Stimulated activated CD8-positive, alpha-beta memory T cell treated with anti-CD3 and anti-CD28 coated beads, Interleukin-4, amount 100 ng/mL, for 48 hours (primary cell): ENCODE measurements at places on chromosomes 6 and 20.

DNA sequence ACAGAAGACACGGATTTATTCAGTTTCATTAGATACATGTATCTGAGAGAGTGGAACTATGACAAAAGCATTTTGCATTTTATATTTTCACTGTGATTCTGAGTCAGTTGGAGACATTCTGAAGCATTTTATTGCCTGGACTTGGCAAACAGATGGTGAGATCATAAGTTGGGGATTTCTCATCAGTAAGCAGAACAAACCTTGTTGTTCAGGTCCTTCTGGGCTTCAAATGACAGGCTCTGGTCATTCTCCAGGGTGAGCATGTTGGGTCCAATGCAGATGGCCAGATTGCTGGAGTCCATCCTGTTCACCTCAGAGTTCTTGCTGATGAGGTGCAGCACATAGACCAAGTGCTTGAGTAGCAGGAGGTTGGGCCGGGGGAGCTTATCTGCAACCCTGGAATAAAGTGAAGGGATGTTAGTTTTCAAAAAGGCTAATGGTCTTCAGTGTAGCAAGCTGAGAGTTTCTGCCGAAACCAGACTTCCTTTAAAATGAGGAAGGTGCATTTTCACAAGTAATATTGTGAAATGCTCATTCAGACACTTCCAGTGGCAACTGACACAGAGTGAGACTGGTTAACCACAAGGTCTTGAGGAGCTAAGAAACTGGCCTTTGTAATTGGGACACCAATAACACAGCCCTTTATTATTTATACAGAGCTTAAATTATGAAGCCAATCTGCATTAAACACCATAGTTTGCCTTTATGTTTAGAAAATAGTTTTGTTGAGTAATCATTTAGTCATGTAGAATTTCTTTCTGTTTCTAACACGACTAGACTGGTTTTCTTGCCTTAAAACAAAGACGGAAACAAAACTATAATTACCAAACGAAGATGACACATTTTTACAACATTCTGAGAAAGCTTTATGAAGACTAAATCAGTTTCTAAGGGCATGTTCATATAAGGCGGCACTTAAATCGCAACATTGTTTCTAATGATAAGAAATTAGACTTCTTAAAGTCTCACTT, 5.6 kb downstream of the TAGAP start:
- DNase-seq, result no peak

GRCh38 chr20:43563429-43563828, 4.6 kb downstream of the SGK2 start:
- no peak for DNase-seq

DNA sequence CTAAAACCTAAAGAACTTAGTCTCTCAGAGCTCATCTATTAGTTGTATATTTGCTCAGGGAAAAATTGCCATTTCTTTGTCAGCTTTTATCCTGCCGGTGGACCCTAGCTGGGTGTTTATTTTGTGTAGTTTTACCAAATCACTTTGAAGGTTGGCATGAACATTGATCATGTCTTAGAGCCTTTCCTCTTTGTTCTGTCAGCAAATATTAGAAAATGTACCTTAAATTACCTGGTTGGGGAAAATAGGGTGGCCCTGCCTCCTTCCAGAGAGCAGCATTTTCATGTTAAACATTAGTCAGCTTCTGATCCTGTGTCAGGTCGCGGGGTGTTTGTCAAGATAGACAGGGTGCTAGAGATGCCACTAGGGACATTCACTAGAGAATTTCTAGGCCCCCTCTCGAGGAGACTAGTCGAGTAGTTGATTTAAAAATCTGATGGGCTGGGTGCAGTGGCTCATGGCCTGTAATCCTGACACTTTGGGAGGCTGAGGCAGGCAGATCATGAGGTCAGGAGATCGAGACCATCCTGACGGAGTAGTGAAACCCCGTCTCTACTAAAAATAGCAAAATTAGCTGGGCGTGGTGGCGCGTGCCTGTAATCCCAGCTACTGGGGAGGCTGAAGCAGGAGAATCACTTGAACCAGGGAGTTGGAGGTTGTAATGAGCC, 11.2 kb downstream of the RALY start:
- DNase-seq, result no peak

DNA sequence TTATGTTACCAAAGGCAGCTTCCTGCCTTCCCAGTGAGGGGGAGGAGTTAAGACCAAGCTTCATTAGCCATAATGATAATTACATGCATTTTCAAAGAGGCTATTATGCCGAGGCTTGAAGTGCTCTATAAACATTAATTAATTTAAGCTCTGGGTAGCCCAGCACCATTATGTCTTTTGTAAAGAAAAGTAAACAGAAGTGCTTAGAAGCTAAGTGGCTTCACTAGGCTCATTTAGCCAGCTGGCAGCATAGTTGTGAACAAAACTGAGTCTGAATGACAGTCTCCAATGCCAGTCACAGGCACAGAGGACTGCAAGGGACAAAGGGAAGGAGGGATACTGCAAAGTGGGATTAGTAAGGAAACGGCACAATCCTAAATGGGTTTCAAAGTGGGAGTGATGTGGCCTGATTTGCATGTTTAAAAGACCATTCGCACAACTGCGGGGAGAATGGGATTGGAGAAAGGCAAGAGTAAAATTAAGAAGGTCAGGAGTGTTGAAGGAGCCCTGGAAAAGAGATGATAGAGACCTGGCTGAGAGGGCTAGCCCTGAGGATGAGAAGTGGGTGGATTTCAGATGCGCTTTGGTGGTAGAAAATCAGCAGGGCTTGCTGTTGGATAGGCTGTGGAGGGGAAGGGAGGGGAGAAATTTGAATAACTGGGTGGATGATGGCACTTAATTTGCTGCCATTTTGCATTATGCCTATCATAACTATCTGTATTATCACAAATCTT, 20.1 kb upstream of the ISM1 start:
- no peak for DNase-seq

DNA sequence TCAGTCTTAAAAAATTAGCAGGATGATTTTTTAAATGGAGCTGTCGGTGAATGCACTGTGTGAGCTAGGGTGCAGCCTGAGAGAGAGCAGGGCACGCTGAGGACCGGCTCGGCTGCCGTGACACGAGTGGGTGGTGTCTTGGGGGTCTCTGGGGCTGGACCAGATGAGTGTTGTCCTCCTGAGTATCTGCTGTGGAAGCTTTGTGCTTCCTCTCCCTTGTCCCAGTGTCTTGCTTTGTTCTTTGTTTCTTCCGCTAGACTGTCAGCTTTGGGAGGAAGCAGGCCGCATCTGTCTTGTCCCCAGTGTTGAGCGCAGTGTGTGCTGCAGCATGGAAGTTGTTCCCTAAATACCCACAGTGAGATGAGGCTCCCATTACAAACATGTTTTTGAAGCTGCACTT, 89.4 kb downstream of the RTN4IP1 start:
- no peak for DNase-seq

DNA sequence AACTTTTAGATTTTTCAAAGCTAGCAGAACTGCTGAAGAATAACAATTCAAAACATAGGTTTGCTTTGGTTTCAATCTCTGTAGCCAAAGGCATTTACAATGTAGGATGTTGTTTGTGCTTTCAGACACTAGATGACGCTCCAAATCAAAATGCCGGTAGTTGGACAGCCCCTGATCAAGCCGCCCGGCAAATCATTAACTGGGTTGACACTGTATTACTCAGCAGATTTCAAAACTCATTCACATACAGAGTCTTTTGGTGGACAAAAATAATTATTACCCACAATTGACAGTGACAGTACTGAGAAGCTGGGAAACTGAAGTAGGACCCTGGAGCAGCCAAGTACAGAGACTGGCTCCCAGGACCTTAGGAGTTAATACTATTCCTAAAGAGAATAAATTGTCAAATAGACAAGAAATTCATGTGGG, 21.3 kb upstream of the HFE start:
- peak; percentile 54 for DNase-seq

DNA sequence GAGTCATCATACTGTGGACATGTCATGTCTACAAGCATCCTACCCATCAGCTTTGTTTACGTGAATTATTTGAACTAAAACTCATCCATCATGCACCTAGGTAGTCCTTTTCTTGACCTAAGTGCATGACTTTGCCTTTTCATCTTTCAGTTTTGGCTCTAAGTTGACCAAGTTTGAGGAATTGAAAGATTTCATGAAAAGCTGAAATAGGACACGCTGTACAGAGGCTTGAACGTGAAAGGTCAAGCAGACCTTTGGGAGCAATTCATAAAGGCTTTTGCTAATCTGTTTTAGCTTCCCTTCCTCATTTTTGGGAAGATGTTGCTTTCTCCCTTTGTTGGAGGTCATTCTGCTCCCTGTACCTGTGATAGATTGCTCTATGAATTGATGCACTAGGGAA, 55.1 kb upstream of the MLIP start:
- DNase-seq, result no peak

DNA sequence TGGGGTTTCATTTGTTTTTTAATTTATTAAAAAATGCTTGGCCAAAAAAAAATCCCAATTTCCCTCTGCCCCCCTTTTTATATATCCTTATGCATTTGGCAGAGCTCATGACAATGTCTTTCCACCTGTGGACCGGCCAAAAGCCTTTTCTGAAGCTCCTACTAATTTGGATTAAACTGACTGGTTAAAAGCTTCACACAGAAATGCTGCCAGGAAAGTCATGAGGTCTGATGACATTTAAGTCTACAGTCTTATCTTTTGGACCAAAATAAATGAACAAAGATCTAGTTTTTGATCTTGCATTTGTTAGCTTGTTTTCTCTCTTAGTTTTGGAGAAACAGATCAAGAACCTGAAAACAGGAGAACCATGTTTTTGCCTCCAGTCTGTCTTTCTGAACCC, 66.1 kb downstream of the TRMT11 start:
- no peak for DNase-seq

- DNase-seq, result no peak
Observed at GRCh38 chr6:112562301-112563231, 215.4 kb downstream of the RFPL4B start.

DNA sequence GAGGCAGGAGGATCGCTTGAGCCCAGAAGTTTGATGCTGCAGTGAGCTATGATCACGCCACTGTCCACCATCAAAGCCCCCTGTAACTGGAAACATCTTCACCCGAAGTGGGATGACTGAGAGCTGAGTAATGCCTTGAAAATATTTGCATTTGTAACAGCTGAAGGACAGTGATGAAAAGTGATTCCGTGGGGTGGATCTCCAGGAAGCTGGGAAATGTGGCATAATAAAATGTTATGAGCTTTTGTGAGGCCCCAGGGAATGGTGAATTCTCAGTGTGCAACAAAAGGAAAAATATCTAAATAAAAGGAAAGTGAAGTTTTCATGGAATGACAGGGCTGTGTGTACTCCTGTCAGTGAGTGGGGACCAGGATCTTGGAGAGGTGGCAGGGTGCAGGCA, 92.0 kb downstream of the JAG1 start:
- DNase-seq, result no peak

GRCh38 chr20:45372241-45372640, 5.9 kb downstream of the TP53TG5 start:
- no peak for DNase-seq

DNA sequence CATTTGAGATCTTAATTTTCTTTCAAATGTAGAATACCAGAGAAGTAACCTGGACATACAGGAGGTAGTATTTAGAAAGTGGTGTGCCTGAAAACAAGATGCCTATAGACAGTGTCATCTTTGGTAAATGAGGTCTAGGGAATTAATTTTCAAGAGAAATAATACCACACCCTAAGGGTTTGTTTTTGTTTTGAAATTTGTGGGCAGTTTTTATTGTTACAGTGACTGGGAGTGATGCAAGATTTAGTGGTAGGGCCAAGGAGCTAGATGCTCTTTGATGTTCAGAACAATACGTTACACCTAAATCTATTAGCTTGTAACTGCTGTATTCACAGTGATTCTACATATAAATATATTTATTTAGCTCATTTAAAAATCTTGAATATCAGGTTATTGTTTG, 856.5 kb upstream of the MAP3K7 start:
- no peak for DNase-seq

DNA sequence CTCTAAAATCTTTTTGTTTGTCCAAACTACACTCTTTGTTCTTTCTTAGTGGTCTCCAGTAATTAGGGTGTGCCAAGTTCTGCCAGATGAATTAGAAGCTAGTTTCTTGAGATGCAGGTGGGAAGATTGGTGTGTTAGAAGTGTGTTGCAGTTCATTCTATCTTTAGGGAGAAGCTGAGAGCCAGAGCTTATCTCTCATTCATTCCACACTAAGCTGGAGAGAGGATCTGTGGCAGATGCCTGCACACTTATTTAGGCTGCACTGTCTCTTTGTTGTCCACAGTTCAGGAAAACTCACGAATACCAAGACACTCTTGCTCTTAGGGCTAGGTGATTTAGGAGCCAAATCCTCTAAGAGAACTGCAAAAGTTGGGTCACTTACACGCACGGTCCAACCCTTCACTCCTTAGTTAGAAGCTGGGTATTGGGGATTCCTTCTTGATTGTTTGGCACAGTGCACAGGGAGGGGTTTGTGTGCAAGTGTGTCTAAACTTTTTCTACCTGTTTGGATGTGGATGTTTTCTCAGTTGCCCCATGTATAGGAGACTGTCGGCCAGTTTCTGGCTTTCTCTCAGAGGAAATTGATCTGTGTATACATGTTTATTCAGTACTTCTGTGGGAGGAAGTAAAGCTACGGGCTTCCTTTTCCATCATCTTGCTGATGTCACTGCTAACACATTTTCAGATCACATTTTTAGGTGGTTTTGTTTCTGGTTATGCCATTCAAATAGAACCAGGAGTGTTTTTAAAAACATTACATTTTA, 49.5 kb downstream of the SMAP1 start:
- DNase-seq, result no peak

DNA sequence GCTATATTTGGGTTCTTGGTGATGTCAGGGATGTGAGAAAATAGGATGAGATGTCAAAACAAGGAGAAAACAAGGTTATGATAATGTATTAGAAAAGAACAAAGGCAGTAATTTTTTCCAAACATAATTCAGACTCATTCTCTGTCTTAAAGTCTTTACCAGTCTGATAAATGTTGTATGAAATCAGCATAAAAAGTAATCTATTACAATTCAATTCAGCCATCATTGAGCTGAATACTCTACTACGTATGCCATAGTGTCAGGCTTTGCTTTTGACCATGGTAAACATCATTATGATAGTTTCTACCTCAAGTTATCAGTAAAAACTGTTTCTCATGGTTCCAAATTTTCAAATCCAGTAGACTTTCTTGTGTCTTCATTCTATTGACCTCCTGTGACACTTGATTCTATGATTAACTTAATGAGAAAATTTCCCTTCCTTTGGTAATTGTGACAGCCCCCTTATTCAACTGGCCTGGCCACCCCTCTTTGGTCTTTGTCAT, 75.0 kb downstream of the EPHA7 start:
- no peak for DNase-seq

DNA sequence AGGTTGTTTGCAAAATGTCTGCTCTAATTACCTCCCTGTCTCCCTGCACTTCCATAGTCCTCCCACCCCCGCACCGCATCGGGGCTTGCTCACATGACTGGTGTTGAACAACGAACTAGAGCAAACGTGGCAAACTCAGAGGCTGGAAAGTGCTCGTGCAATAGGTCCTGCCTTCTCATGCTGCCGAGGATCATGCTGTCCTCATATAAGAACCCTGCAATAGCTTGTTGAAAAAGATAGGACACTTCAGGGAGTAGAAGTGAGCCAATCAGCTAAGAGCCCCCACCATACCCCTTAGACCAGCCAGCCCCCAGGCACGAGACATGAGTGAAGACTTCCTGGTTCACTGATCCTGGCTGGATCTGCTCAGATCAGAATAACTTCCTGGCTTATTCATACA, 219.2 kb downstream of the C6orf118 start:
- no peak for DNase-seq
